Right ventricle myocardium superior (tissue), 1 donor: ENCODE measurements at places on chromosomes 4 and X.

DNA sequence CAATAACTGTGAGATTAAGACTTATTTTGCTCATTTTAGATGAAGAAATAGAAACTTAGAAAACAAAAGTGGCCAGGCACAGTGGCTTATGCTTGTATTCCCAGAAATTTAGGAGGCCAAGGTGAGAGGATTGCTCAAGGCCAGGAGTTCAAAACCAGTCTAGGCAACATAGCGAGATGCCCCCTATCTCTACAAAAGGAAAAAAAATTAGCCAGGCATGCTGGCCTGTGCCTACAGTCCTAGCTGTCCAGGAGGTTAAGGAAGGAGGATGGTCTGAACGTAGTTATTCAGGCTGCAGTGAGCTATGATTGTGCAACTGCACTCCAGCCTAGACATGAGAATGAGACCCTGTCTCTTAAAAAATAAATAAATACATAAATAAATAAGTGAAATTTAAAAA is 28.0 kb downstream of the APELA start:
- no peak for DNase-seq

- no peak for DNase-seq
These were observed 226.8 kb downstream of the CAMK2D start for GRCh38 chr4:113534711-113535110.

DNA sequence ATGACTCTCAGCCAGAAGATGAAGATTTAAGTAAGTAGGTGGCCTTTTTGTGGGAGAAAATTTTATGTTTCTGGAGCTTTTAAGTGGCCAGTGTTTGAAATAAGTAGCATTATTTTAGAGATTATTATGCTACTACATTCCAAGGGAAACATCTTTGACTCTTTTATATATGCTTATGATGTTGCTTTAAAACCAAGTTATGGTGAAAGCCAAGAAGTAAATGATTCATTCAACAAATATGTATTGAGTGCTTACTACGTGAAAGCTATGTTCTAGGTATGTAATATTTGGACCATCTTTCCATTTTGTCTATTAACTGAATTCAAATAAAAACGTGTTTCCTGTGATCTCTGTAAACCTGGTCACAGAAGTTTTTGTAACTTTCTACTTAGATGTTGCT is 58.3 kb downstream of the ZFX start:
- DNase-seq: no peak

GRCh38 chr4:176619430-176619829 is 173.3 kb downstream of the VEGFC start:
- DNase-seq: no peak

- DNase-seq: peak; percentile 64
These were observed 46.4 kb downstream of the ASMT start for GRCh38 chrX:1661048-1661921.

DNA sequence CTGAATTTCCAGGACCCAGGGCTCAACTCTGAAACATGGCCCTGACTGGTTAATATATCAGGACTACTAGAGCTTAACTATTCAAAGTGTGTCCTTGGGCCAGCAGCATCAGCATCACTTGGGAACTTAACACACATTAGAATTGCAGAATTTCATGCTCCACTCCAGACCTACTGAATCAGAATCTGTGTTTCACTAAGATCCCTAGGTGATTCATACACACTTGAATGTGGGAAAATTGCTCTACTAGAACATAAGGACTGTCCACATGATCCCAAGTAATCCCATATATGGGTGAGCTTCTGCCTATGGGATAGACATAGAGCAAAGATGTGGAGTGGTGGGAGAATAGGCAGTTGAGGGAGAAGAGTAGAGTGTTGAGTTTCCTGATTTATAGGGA is 192.5 kb upstream of the CLNK start:
- DNase-seq: no peak

DNA sequence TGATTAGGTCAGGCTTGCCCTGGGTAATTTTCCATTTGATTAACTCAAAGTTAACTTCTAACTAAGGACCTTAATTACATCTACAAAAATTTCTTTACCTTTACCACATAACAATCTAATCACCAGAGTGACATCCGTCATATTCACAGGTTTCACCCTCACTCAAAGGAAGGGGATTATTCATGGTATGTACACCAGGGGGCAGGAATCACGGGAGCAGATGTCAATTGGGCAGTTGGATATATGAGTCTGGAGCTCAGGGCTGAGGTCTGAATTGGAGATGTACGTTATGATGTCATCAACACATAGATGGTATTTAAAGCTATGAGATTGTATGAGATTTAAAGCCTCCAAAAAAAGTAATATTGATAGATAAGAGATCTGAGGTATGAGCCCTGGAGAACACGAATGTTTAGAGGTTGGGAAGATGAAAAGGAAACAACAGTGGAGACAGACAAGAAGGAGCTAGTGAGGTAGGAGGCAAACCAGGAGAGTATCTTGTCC is 52.9 kb downstream of the PGRMC1 start:
- no peak for DNase-seq
